ENCODE measurements at places on chromosomes 16 and 17. TPM values are rescaled to one million over a fixed set of nuclear protein-coding genes. Genes with fewer than 3 reads are reported as not detected.
A peak's percentile ranks its signal among the peaks of the same experiment; 100 is the strongest.

DNA sequence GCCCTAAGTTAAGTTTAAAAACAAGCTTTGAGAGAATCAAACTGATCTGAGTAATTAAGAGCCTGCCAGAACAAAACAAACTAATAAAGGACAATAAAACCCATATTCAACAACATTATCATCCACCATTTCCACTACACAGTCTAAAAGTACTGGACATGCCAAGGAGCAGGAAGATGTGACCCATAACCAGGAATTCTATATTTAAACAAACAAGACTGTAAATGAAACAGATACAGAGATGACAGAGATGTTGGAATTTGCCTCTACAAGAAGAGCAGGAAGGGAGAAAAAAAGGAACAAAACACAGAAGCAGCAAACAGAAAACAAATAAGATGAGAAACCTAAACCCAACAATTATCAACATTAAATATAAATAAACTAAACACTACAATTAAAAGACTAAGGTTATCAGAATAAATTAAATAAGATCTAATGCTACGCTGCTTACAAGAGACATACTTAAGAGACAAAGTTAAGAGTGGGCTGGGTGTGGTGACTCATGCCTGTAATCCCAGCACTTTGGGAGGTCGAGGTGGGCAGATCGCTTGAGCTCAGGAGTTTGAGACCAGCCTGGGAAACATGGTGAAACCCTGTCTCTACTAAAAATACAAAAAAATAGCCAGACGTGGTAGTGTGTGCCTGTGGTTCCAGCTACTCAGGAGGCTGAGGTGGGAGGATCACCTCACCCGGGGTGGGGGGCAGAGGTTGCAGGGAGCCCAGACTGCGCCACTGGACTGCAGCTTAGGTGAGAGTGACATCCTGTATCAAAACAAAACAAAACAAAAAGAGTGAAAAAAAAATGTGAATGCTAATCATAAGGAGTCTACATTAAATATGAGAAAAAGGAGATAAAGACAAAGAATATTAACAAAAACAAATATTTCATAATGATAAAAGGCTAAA lies 50.6 kb downstream of the CREBBP start:
- no peak for DNase-seq

GRCh38 chr17:72616447-72616846 lies 476.0 kb downstream of the SLC39A11 start:
- DNase-seq = no peak

DNA sequence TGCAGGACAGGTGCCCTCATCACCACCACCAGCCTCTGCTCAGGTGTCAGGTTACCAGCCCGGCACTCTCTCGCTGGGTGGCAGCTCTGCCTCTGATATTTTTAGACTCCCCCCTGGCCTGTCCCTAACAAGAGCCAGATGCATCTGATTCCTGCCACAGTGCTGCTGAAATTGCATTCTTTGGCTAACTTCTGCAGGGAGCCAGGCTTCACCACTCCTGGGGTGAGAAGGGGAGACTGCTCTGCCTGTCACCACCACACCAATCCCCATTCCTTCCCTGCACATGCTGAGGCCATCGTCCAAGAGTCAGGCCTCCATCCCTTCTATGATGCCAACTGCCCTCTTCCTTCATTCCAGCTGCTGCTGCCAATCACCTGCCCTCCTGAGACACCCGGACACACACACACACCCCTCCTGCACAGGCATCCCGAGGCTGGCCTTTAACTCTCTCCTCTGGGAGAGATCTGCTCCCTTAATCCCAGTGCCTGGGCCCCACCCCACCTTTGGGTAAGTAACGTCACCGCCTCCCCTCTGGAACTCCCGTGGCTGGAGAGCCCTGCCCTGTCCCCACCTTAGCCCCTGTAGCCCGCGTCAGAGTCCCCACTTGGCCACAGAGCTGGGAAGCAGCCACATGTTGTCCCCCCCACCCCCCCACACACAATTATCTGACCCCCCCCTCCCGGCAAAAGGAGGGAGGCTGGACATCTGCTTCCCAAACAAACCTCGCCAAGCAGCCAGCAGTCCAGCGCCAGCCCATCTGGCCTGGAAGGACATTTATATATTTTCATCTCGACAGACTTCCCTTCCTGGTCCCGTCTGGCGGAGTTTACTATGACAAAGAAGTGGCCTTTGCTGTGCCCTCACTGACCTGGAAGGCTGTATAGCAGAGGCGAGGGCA lies 2.8 kb downstream of the EMP2 start:
- DNase-seq = no peak

DNA sequence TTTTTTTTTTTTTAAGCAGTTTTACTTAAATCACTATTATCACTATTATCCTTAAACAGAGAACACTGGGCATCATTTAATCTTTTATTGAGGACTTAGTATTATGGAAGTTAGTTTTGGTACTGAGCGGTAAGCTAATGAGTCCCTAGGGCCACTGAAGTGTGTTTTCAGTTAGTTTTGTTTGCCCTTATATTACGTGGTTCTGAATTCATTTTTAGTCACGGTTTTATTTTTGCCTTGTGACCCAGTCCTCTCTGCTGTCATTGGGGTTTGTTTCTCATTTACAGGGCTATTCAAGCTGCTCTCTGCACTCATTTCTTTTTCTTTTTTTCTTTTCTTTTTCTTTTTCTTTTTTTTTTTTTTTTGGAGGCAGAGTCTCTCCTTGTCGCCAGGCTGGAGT lies 17.3 kb downstream of the RABEP1 start:
- no peak for DNase-seq

GRCh38 chr17:51820252-51820651 lies 338.3 kb downstream of the CA10 start:
- DNase-seq = peak; percentile 57

- DNase-seq = peak; percentile 56
These were observed 223.0 kb downstream of the TANC2 start for GRCh38 chr17:63189082-63189481.

Gene ANKFN1
- total RNA-seq = not detected

Measured in foreskin keratinocyte (primary cell).